CD4-positive, alpha-beta T cell treated with Interleukin-6 for 4 hours (primary cell): ENCODE measurements at places on chromosomes 13 and 19.

DNA sequence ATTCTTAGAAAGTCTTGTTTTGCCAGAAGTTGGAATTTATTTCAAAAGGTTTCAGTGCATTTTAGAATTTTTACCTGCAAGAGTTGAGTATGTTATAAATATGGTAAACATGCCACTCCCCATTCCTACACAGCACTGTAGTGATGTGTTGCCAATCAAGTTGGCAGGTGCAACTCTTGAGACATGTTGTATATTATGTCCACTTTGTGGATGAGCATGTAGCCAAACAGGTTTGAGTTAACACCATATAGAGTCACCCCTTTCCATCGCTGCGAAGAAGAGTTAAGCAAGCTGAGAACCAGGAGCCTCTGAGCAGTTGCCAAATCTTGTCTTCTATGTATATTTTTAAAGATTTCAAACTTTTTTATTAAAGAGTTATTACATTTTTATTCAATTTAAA lies 359.8 kb downstream of the LMO7 start:
- DNase-seq = no peak

DNA sequence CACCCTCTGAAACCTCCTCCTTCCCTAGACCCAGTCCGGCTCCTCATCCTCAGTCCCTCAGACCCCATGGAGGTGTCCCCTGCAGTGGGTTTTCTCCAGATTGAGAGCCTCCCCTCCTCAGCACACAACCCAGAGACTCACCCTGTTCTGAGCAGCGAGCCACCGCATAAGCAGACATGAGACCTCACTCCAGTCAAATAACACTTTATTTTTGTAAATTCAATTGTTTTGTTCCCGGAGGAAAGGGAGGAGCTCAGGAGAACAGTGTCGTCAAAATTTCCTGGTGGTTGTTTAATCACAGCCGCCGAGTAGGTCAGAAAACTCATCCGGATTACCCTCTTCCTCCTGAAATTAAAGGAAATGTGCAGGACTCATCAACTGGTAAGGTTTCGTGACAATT lies 57.5 kb downstream of the ERICH4 start:
- no peak for DNase-seq

DNA sequence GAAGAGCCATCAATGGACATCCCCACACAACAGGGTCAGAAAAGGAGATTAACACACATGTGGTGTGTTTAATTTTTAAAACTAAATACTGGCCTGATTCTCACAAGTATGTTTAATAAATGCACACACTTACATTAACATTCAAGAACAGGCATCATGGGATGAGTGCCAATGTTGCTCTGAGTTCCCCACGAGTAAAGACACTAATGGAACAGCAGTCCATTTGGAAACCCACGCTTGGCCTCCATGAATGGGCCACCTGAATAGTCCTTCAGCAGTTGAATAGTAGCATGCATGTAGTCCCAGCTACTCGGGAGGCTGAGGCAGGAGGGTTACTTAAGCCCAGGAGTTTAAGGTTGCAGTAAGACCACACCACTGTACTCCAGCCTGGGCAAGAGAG lies 195.2 kb upstream of the IPO5 start:
- DNase-seq = no peak

- DNase-seq = no peak
Measured at GRCh38 chr19:35805526-35806102, 7.0 kb downstream of the PRODH2 start.

DNA sequence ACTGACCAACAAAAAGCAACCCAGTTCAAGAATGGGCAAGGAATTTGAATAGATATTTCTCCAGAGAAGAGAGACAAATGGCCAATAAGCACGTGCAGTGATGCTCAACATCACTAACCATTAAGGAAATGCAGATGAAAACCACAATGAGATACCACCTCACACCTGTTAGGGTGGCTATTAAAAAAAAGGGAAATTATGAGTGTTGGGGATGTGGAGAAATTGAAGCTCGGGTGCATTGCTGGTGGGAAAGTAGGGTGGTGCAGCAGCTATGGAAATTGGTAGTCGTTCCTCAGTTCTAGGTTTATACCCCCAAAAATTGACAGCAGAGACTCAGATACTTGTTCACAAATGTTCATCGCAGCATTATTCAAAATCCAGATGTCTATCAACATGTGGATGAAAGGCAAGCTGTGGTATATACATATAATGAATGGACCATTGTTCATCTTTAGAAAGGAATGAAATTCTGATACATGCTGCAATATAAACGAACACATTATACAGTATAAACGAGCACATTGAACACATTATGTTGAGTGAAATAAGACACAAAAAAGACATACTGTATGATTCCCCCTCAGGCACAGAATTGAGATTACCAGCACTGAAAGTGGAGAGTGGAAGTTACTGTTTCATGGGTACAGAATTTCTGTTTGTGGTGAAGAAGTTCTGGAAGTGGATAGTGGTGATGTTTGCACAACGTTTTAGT lies 927 bp downstream of the CHAMP1 start:
- DNase-seq = no peak

DNA sequence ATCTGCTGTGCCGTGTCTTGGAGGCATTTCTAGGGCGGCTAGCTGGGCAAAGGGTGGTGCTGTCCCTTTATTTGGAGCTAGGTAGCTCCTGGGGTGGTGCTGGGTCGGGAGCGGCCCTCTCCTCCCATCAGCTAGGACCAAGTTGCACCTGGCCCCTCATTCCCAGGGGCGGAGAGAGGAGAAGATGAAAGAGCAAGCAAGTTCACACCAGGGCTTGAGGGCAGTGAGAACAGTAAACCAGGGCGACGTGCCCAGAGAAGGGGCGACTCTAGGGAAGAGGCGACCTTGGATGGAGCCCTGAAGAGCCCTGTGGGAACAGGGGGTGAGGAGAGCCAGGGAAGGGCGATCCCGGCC lies 17.0 kb upstream of the KCNN1 start:
- DNase-seq = no peak

DNA sequence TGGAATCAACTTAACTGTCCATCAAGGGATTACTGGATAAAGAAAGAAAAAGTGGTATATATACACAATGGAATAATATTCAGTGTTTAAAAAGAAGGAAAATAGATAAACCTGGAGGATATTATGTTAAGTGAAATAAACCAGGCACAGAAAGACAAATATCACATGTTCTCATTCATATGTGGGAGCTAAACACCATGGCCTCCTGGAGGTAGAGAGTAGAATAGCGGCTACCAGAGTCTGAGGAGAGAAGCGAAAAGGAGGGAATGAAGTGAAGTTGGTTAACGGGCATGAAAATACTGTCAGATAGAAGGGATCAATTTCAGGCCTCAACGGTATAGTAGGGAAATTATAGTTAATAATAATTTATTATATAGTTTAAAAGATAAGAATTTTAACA lies 147.5 kb upstream of the OBI1 start:
- no peak for DNase-seq

DNA sequence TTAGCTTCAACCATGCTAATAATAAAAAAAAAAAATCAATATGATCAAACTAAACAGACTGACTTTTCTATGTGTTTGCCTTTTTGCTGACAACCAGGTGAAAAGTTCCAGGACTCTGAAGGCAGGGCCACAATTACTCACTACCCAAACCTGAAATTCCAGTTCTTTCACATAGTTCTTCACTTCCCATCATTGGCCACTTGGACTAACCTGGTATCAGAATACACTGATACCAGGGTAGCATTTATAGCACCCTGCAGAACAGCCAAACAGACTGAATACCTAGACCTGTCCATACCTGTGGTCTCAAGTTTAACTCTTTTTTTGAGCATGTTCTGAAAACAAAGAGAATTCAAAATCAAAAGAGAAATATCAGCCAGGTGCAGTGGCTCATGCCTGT lies 25.1 kb downstream of the ELF1 start:
- DNase-seq = no peak

- DNase-seq = no peak
Measured at GRCh38 chr13:29746148-29746677, 104.2 kb downstream of the UBL3 start.

GRCh38 chr13:65310663-65311328 lies 1919.3 kb downstream of the PCDH9 start:
- no peak for DNase-seq

DNA sequence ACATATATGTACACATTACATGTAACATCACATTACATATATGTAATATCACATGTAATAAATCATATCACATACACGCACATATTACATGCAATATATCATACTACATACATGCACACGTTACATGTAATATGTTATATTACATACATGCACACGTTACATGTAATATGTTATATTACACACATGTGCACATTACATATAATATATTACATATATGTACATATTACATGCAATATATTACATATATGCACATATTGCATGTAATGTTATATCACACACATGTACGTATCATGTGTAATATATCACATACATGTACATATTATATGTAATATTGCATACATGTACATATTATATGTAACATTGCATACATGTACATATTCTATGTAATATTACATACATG lies 77.6 kb downstream of the GADD45B start:
- DNase-seq = no peak

DNA sequence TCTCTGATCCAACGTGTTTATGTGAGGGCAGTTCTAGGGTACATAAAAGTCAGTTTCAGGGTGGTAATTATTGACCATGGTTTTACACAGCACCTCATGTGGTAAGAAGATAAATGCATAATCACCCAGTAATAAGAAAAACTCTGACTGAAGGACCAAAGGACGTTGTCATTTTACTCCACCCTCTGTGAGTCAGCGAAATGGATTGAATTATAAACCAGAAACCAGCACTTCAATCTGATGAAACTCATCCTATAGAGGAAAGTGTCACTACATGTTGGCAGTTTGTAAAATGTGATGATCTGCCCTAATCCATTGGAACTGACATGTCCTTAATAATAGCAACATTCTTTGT lies 406.8 kb downstream of the KLF5 start:
- no peak for DNase-seq

DNA sequence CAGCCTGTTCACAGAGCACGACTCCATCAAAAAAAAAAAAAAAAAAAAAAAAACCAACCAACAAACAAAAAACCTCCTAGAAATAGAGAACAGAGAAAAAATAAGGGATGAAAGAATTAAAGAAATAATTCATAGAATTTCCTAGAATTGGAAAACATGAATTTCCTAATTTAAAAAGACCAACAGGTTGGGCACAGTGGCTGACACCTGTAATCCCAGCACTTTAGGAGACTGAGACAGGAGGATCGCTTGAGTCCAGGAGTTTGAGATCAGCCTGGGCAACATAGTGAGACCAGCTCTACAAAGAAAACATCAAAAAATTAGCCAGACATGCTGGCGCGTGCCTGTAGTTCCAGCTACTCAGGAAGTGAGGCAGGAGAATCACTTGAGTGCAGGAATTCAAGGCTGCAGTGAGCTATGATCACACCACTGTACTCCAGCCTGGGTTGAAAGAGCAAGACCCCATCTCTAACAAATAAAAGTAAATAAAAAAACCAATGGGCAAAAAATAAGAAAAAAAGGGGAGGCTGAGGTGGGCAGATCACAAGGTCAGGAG lies 6.5 kb downstream of the SPART start:
- DNase-seq = no peak

- no peak for DNase-seq
Measured at GRCh38 chr13:78497702-78498355, 105.5 kb downstream of the POU4F1 start.

DNA sequence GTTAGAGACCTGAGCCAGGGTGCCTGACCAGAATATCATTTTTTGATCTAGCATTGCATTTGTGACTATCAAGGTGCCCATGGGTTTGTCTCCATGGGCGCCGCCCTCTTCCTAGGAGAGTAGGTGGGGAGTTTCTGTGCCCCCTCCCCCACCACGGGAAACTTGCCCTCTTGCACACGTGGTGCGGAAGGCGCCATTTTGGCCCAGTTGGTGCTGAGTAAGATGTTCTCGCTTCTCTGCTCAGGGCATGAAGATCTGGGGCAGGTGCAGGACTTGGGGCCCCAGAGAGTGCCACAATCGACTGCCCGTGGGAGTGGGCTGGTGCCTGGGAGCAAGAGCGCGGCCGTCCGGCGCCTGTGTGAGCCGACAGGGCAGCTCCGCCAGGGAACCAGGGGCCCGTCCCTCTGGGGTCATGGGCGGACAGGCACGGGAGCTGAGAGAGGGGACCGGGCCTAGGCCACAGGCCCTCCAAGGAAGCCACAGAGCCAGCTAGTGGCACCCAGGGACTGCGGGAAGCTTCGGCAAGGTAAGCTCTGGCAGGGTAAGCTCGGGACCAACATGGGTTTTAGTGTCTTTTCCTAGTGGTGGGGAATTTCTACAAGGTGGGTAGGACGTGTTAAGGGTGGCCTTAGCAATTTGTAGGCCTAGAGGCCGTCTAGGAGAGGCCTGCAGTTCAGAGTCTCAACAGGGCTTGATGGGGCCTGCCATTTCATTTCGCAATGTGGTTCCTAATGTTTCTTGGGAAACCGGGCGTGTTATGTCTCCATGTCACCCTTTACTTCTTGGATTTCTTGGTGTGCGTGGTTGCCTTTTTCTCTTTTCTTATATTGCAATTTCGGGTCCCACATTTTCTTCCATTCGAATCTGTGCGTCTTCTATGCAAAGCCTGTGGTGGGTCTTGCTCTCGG lies 14.5 kb downstream of the SACS start:
- DNase-seq = no peak

DNA sequence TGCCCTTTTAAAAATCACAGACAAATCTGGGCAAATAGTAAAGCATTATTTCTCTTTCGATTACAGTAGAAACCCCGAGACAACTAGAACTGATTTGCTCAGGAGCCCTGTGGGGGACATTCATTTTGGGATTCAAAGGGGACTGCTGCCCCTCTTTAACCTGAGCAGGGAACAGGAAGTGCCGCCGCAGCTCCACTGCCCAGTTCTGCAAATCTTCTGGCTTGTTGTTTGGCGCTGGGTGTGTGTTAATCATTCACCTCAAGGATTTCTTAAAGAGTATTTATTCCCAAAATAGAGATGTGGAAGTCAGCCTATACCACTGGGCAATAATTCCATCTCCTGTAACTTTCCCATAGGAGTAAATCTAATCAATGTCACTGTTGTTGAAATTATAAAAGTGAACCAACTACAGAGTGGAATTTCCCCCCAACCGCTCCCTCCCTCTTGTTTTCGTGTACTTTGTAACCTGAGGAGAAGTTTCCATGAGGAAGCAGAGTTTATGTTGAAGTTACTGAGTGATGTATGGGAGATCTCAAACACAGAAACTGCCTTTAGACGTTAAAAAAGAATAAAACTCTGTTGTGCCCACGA lies 515.8 kb downstream of the KLF12 start:
- DNase-seq = no peak

GRCh38 chr19:50500060-50500752 lies 10.8 kb downstream of the JOSD2 start:
- no peak for DNase-seq
